Activated CD4-positive, alpha-beta T cell treated with anti-CD3 and anti-CD28 coated beads, Interleukin-2, amount 50 U/mL, for 16 hours (primary cell): ENCODE measurements at places on chromosomes 13 and 19.
A peak's percentile ranks its signal among the peaks of the same experiment; 100 is the strongest.

- no peak for DNase-seq
These were observed 1193.5 kb downstream of the PCDH9 start for GRCh38 chr13:66036636-66037035.

GRCh38 chr13:31761951-31762350 is 22.6 kb downstream of the RXFP2 start:
- DNase-seq: no peak

DNA sequence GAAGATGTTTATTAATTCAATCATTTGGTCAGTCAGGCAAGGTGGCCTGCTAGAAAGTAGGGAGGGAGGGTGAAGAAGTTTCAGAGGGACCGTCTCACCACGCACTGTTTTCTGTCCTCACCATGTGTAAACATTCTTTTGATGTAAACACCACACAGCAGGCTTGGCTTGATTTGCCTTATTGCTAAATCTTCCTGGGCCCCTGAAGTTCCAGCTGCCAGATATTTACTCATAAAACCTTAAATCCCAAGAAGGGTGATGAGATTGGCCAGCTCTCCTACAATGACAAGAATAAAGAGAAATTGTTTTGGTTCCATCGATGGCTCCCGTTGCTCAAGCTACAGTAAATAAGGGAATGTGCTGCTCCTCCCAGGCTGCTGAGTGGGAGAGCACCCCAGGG is 198.2 kb upstream of the TMTC4 start:
- no peak for DNase-seq

- no peak for DNase-seq
These were observed 402.4 kb downstream of the KCNRG start for GRCh38 chr13:50417597-50417996.

- DNase-seq: peak; percentile 48
These were observed 45.8 kb downstream of the GGACT start for GRCh38 chr13:100542826-100543156.
